ENCODE measurements at places on chromosomes 3 and 15. TPM values are rescaled to one million over a fixed set of nuclear protein-coding genes. Genes with fewer than 3 reads are reported as not detected.

DNA sequence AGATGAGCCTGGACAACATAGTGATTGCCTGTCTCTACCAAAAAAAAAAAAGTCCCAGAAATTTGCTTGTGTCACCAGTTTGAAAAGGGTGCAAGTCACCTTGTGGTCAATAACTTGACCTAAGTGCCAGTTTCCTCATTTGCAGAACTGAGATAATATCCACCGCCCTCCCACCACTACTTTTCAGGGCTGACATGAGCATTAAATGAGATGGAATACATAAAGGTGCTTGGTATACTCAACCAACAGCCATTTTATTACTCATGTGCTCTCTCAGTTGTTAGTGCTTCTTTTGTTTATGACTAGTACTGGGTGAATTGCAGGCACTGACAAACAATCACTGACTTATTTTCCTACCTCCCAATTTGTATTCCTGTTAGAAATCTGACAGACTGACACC is 340.5 kb upstream of the SATB1 start:
- no peak for DNase-seq

Gene CYP1A2
- polyA plus RNA-seq: not detected

DNA sequence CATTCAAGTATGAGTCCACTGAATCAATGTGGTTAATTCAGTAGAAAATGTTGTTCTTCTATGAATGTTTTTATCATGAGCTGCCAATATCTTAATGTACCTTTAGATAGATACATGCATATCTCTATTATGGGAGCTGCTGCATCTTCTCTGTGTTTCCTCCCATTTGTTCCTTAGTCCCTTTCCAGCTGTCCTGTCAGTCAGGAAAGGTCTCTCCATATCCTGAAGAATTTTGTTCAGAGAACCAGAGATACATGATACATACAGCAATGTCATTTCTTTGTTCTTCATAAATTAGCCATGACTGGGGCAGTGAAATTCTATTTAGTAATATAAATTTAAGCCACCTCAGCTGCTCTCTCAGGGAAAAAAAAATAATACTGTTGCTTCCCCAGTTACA is 103.7 kb downstream of the P3H2 start:
- DNase-seq: no peak

- DNase-seq: no peak
Observed at GRCh38 chr3:94076055-94076454, 13.2 kb downstream of the NSUN3 start.

Gene CAMK2N2
- not detected for polyA plus RNA-seq

Gene ACKR4
- polyA plus RNA-seq: not detected

Gene EXD1
- not detected for polyA plus RNA-seq

DNA sequence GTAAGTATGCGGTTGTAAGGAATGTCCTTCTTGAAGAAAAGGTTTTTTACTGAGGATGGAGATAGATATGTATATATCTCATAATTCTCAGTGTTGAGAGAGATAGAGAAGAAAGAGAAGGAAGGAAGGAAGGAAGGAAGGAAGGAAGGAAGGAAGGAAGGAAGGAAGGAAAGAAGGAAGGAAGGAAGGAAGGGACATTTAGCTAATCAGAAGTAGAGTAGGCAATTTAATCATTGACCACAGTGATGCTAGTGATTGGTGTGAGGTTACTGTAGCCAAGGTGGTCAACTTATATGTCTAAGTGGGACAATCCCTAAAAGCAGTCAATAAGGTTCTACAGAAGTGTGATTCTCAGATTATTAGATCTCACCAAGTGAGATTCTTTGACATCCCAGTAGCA is 751.8 kb upstream of the CBLB start:
- DNase-seq: no peak

- no peak for DNase-seq
Observed at GRCh38 chr3:73500321-73500720, 124.4 kb downstream of the PDZRN3 start.

Gene SLC22A13
- polyA plus RNA-seq: not detected

DNA sequence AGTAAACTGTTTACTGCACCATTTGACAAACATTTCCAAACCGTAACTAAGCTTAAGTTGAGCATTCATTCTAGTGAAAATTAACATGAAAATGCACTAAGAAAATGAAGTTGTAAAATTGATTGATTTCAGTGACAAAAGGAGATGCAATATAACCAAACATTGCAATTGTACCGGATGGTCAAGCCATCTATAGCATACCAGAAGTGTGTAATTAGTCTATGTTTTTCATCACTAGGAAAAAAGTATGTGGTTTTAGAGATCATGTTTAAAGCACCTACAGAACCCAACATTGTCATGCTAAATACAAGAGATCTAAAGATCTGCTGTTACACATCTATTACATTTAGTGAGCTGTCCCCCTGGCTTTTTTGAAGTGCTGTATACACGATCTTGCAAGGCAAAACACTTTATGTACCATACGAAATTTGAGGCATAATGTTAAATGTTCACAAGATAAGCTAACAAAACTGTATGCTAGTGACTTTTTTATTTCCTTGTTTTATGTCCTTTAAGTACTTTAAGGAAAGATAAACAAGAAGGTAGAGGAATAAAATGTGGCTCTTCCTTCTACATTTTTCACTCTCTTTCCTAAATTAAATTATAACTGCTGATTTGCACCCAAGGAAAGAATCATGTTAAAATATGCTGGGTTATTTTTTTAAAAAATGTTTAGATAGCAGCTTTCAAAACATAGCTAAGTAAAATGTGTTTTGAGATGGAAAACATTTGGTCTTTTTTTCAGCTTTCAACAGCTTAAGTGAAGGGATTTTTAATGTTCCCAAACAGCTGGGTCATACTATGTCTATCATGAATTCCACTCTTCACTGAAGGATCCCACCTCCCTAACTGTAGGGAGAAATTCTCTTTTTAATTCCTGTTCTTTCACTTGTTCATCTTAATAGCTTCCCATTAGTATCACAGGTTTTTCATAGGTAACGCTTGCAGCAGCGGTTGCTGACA is 498.0 kb downstream of the MECOM start:
- no peak for DNase-seq

GRCh38 chr3:99825004-99825640 is 7.5 kb downstream of the CMSS1 start:
- no peak for DNase-seq
